ENCODE measurements at places on chromosomes 12 and 14. TPM values are rescaled to one million over a fixed set of nuclear protein-coding genes. Genes with fewer than 3 reads are reported as not detected.

DLK1 gene
- total RNA-seq: 1.4 TPM

ALKBH1 gene
- 10.6 TPM for total RNA-seq

KRT83 gene
- total RNA-seq: not detected

SRRM4 gene
- total RNA-seq: 11.5 TPM

CLEC2B gene
- total RNA-seq: 2.1 TPM

PAH gene
- total RNA-seq: 0.69 TPM

TPPP2 gene
- not detected for total RNA-seq

HOXC10 gene
- total RNA-seq: not detected

TMEM19 gene
- total RNA-seq: 54.4 TPM

PPP4R4 gene
- 11.8 TPM for total RNA-seq

SERPINA12 gene
- not detected for total RNA-seq

SLC39A2 gene
- not detected for total RNA-seq
